ENCODE measurements at places on chromosomes 16 and 17.

- DNase-seq = no peak
Observed at GRCh38 chr17:68396226-68397107, 60.8 kb downstream of the WIPI1 start.

- DNase-seq = no peak
Observed at GRCh38 chr16:35173295-35173694, 1713.9 kb downstream of the TP53TG3F start.

DNA sequence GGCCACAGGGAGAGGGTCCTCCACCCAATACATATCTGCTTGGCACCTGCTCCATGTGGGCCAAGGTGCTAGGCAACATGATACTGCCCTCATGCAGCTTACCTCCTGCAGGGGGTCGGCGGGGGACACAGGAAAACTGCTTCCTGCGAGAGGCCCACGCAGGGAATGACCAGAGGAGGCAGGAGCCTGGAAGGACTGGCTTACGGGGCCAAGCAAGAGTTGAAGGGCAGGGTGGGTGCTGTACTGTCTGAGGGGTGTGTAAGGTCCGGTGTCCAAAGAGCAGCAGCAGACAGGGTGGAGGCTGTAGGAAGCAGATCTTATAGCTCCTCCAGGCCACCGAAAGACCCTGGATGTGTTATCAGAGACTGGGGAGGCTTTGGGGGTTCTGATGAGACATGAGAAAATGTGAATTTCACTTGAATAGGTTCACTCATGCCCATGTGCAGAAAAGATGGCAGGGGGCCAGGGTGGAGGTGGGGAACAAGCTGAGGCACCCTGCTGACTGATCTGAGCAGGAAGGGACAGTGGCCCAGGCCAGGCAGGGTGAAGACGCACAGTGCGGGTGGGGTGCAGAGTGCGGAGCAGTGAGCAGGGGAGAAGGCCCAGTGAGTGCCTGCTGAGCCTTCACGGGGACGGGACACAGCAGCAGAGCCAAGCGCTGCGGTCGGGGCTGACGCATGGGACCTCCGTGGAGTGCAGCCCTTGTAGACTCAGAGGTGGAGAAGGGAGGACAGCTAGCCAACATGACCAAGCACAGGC is 8.3 kb downstream of the FLCN start:
- DNase-seq = no peak

- DNase-seq = no peak
Observed at GRCh38 chr17:36144981-36145729, 31.3 kb downstream of the TBC1D3B start.

DNA sequence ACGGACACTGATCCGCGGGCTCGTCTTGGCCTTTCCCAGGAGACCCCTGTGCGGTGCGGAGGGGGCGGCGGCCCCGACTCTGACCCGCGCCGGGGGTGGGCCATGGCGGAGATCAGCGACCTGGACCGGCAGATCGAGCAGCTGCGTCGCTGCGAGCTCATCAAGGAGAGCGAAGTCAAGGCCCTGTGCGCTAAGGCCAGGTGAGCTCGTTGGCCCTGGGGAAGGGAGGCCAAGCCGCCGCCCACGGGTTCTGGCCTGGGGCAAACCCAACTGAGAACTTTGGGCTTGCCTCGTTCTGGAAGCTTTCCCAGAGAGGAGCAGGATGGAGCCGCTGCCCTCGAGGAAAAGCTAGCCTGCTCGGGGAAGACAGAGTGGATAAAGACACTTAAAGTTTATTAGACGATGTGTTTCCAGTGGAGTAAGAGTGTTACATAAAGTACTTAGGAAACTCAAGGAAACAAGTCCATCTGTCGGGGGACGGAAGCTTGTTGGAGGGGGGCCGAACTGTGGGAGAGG is 540 bp downstream of the PPP4C start:
- no peak for DNase-seq

DNA sequence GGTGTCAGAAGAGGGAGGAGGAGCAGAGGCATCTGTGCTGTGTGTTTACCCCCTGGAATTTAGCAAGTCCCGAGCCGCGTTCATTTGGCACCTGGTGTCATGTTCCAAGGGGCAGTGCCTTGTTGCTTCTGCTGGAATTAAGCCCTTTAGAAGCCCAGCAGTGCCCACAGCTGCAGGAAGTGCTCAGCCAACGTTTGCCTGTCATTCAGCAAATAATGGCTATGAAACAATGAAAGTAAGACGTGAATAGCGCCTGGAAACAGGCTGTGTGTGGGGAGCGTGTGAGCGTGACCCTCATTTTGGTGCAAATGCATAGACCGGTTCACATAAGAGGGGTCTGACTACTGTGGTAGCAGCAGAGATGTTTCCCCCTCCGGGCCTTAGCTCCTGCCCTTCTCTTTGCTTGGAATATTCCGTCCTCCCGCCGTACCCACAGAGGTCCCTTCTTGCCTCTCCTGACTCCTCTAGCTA is 5.8 kb upstream of the ATP2C2 start:
- no peak for DNase-seq

GRCh38 chr17:70648166-70648565 is 478.8 kb downstream of the KCNJ2 start:
- no peak for DNase-seq

DNA sequence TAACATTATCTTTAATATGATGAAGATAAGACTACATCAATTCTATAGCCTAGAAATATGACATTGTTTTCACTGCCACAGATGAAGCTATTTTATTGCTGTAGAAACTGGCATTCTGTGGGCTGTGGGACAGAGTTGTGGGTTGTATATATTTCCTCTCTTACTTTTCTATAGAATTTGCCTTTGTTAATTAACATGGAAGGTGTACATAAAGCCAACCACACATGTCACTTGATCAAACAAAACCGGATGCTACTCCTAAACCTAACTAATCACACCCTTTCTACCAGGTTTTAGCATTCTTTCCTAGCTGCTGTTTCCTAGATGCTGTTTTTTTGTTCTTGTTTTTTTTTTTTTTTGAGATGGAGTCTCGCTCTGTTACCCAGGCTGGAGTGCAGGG is 81.2 kb upstream of the ATP2A3 start:
- DNase-seq = no peak

DNA sequence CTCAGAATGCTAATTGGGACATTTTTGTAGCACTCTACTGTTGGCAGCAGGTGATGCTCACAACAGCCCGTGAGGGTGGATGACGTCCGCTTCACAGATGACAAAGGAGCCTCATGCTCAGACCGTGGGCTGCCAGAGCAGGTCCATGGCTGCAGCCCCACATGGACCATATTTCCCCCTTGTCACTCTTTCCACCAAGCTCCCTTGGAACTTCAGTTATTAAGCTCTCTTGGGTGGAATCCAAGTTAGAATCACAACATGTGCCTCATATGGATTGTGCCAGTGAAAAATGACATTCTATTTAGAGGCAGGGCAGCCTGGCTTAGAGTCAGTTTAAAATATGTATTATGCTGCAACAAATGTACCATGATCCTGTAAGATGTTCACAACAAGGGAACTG is 33.2 kb upstream of the STH start:
- DNase-seq = no peak

DNA sequence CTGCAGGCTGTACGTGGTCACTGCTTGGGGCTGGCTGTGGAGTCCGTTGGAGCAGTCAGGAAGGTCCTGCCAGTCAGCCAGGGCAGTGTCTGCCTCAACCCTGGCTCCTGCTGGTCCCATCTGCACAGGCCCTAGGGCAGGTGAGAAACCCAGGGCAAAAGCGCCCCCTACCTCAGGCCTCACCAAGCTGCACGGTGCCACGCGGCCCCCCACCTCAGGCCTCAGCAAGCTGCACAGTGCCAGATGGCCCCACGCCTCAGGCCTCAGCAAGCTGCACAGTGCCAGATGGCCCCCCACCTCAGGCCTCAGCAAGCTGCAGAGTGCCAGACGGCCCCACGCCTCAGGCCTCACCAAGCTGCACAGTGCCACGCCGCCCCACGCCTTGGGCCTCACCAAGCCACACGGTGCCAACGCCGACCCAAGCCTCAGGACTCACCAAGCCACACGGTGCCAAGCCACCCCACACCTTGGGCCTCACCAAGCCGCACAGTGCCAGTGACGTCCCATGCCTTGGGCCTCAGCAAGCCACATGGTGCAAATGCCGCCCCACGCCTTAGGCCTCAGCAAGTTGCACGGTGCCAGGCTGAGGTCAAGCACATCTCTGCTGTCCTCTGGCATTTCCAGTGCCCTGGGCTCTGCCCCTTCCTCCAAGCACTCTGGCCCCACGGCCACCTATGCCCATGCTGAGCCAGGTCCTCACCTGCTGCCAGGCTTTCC is 5.5 kb downstream of the TMEM204 start:
- no peak for DNase-seq

DNA sequence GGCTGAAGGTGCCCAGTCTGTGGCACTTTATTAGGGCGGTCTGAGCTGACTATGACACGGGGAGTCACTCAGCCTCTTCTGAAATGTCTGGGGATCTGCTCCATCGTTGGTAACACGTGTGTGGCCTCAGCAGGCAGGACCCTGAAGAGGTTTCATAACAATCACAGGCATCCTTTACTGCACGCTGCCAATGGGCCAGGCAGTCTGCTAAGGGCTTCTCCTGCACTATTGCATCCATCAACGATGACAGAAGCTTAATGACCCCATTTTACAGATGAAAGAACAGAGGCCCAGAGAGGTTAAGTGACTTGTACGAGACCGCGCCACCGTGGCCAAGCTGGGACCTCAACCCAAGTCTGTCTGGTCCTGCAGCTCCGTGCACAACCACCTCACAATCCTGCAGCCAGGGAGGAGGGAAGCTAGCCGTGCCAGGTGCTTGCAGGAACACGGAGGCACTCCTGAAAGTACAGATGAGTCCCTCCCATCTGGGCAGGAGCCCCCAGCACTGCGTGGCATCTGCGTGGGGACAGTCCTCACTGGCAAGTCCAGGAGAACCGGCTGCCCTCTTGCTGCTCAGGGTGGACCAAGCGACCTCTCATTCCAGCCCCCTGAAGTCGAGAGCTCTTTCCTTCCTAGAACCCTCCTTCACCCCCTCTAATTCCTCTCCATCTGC is 40.0 kb downstream of the RPH3AL start:
- DNase-seq = no peak

DNA sequence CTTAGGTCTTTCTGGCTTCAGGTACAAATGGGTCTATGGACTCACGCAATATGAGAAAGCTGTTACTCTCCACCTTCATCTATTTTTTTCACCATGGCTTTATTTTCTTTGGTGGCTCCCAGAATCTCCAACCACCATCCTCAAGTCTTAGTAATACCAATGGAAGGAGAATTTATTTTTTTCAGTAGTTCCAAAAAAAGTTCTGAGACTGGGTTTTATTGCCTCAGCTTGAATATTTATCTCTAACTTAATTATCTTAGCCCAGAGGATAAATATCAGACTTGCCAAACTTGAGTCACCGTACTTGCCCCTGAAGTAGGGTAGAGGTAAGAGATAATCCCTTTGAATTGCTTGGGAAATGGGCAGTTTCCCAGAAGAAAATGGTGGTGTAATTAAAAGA is 23.2 kb upstream of the CACNG3 start:
- no peak for DNase-seq

GRCh38 chr16:15542734-15543347 is 100.1 kb downstream of the MARF1 start:
- no peak for DNase-seq

All from AG09319 (cell line).